ENCODE measurements at places on chromosomes 5 and 9.

GRCh38 chr5:38669361-38669880 lies 113.0 kb upstream of the LIFR start:
- no peak for DNase-seq

- no peak for DNase-seq
Measured at GRCh38 chr5:1554410-1554967, 30.7 kb upstream of the LPCAT1 start.

GRCh38 chr9:5408596-5408995 lies 29.1 kb downstream of the PLGRKT start:
- DNase-seq, result no peak

DNA sequence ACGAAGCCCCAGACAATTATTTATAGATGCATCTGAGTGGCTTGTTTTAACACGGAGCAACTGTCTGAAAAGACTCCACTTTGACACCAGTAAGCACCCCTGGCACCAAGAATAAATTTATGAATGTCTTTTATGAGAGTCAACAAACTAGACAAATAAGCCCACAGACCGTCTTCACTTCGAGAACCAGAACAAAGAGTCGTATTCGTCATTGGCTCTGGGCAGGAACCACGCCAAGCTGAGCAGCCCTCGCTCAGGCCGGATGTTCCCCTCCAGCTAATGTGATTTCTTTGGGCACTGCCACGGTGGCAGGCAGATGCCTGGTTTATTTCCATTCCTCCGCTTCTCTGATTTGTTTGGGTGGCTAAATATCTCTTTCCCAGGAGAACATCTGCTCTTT lies 91.9 kb upstream of the STC2 start:
- no peak for DNase-seq

GRCh38 chr9:114271556-114272510 lies 51.1 kb upstream of the ORM1 start:
- DNase-seq, result peak; percentile 43

DNA sequence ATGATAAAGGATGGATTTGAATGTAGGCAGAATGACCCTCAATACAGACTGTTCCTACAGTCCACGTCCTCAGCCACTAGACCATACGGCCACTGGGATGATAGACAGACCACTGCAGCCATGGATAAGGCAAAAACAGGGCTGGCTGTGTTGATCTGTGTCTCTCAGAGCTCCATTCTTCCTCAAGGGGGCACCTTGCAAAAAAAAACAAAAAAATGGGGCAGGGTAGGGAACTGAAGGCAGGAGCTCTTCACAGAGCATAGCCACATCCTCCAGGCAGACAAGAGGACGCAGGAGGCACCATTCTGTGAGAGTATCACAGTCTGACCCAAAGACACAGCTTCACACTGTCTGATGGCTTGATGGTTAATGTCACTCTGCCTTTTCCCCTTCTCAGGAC lies 61.2 kb upstream of the GABRP start:
- DNase-seq, result no peak

GRCh38 chr9:116319480-116319879 lies 165.9 kb downstream of the PAPPA start:
- DNase-seq, result no peak

DNA sequence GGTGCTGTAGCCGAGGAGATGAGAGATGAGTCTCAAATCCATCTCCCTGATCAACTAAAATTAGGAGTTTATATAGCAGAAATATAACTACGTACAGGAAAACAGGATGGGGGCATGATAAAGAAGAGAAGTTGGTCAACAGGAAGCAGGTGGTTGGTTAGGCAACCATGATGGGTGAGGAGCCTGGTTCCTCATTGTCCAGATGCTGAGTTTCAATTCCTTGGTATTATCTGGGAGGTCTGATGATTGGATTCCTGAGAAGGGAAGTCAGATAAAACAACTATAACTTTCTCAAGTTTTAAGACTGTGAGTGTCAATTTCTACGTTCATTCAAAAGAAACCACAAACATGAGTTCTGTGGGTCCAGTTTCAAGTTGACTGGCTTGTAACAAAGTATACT lies 323.9 kb downstream of the MTRR start:
- no peak for DNase-seq

DNA sequence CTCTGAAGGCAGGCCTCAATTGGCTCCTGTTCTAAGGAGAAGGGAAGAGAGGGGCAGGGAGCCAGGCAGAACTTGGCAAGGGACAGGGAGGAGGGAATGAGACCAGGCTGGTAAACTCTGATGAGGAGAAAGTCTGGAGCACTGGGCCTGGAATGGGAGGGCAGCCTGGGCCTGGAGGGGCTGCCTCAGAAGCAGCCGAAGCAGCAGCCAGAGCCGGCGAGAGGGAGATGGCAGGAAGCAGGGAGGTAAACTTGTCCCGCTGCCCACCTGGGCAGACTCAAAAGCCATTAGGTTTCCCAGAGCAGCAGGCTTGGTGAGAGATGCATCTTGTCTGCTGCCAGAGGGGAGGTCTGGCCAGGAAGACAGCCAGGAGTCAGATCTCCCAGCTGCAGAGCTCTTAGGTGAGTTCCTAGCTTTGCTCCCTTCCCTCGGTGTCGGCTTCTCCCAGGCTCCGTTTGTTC lies 37.0 kb upstream of the CRB2 start:
- DNase-seq, result no peak

GRCh38 chr9:137748311-137748710 lies 129.3 kb upstream of the CACNA1B start:
- no peak for DNase-seq

- no peak for DNase-seq
Measured at GRCh38 chr5:60822285-60822556, 21.8 kb downstream of the ELOVL7 start.

DNA sequence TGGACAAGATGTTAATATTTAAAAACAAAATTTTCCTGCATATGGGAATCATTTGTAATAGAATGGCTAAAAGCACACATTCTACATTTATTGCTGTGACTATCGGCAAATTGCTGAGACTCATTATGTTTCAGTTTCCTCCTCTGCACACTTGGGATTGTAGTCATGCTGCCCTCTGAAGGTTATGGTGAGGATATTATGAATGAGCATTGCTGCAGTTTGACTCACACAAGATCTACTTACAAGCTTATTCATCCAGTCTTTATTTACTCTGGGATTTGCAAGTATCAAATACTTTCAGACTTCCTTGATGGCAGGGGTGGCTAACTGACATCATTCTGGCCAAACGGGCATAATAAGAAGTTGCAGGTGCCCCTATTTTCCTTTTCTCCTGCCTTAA lies 9.5 kb upstream of the NFIL3 start:
- peak; percentile 94 for DNase-seq

DNA sequence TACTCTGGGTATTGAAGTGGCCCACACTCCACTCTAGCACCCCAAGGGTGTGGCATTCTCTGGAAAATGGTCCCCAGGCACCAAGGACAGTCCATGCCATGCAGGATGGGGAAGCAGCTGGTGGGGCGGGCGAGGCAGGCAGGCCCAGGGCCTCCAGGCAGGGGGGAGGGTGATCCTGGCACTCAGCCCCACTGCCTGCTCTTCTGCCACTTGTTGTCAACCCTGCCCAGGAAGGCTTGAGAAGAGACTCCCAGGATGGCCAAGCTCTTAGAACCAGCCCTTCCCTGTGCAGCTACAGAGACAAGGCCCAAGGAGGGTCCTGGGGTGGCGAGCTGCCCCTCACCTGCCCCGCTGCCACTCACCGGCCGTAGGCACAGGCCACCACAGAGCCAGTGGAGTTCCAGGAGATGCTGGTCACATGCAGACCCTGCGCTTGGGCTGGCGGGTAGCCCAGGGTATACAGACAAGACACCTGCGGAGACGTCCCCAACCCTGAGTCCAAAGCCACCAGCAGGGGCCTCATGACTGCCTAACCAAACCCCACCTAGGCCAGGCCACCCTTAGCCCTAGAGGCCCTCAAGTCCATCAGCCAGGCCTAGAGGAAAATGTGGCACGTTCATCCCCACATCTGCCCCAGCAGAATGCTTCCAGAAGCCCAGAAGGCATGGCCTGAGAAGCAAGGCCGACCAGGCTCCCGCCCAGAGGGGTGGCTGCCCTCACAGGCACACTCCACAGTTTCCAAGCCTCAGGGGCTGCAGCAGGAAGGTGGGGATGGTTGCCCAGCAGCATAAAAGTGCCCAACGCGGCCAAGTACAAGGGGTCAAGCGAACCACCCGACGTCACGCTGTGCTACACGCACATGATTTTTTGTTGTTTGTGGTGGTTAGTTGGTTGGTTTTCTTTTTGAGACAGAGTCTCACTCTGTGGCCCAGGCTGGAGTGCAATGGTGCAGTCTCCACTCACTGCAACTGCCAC lies 19.8 kb downstream of the DYNC2I2 start:
- no peak for DNase-seq

DNA sequence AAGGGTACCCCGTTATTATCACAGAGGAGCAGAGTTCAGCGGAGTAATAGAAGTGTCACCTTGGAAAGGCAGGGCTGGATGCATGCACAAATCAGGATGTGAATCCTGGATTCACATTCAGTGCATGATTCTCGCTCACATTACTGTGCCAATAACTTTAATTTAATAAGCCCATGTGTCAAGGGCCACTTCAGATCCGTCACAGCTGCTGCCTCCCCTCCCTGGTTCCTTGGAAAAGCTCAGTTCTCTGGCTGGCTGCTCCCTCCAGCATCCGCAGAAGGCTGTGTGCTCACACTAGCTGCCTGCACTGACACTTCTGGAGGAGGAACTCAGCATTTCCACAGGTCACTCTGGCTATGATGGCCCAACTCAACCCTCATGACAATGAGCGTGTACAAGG lies 256.8 kb upstream of the ADAMTS16 start:
- no peak for DNase-seq

DNA sequence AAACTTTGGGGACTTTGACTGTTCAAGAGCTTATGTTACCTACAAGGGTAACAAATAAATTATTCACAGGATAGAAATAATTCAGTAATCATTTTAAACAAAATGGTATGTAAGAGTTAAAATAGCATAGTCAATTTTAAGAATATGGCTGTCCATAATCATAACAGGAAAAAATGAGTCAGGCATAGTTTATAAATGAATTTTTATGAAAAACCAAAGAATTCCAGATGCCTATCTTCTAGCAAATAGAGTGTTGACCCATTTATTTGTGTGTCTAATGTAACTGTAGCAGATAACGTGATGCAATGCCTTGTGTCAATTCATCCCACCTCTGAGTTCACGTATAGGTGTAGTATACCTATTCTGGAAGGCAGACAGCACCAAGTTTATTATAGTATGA lies 169.7 kb upstream of the CDH9 start:
- DNase-seq, result peak; percentile 12

GRCh38 chr9:1910269-1910811 lies 104.8 kb upstream of the SMARCA2 start:
- DNase-seq, result no peak

GRCh38 chr5:168244838-168245559 lies 46.4 kb upstream of the WWC1 start:
- DNase-seq, result peak; percentile 5

DNA sequence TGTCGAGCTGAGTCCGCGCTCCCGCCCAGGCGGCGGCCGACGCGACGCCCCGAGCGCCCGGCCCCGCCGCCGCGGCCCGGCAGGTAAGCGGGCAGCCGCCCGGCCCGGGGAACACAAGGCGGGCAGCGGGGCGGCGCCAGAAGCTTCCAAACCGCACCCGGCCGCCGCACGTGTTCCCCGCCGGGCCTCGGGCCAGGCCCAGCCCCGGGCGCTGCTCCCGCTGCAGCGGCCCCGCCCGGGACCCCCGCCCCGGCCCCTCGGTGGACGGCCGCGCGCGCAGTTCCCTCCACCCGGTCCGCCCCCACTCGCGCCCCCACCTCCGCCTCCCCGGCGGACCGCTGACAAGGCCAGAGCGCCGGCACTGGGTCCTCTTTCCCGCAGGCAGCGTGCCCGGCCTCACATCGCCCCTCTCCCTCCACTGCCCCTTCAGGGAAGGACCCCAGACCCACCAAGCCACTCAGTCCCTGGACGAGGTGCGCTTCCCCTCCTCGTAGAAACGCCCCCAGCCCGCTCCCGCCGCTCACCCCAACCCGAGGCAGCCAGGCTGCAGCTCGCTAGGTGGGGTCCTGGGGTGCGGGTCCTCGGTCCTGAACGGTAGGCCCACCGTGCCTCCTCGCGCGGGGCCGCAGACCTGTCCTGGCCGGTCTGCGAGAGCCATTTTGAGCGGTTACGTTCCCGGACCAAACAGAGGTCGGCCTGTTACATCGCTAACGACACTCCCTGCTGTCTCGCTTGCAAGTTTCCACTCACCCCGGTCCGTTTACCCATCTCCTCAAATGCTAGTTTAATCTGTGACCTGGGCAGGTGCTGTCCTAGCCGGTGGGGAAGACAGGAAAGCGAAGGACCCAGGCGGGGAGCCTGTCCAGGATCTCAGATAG lies 475 bp downstream of the WDR5 start:
- DNase-seq, result peak; percentile 37

DNA sequence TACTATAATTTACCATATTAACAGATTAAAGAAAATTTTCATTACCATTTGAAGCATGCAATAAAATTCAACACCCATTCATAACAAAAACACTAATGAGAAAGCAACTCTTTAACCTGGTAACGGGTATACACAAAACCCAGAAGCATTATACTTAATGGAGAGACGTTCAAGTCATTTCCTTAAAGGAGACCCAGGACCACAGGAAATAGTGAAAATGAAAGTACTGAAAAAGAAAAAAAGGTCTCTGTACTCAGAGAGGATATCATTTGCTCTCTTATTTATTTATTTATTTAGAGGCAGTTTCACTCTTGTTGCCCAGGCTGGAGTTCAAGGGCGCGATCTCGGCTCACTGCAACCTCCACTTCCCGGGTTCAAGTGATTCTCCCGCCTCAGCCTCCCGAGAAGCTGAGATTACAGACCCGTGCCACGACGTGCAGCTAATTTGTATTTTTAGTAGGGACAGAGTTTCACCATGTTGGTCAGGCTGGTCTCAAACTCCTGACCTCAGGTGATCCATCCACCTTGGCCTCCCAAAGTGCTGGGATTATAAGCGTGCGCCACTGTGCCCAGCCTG lies 61.6 kb downstream of the SETX start:
- DNase-seq, result no peak

DNA sequence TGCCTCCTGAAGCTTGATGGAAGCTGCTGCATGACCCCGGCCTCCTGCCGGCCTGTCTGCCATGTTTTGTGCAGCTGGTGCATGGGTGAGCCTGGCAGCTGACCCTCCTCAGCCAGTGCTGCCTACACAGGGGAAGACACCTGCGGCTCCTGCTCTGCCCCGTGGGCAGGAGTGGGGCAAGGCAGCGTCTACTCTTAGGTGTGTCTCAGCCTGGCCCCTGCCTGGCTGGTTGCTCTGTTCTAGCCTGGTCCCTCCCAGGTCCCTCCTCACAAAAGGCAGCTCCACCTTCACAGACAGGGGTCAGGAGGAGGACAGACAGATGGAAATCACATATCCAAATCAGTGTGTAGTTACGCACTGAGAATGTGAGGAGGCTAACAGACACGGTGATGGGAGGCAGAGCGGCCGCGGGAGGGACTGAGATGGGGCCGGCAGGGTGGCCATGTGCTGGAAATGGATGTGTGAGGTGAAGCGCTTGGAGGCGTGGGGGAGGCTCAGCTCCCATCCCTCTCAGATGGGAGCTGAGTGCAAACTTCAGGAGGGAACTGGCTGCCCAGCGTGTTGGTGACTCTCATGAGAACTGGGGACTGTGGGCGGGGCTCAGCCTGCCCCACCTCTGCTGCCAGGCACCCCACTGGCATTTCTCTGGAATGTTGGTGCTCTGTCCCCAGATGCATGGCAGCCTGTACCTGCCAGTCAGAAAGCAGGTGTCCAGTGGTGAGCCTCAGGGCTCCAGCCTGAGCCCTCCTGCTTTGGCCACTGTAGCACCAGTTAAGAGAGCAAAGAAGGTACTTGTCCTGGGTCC lies 43.4 kb downstream of the PPARGC1B start:
- DNase-seq, result no peak

- peak; percentile 64 for DNase-seq
Measured at GRCh38 chr9:121350993-121351561, 19.0 kb downstream of the STOM start.

- no peak for DNase-seq
Measured at GRCh38 chr5:131373265-131373664, 109.4 kb downstream of the CDC42SE2 start.

- peak; percentile 63 for DNase-seq
Measured at GRCh38 chr9:18338042-18338441, 135.9 kb upstream of the ADAMTSL1 start.
